ENCODE measurements at places on chromosomes 7 and 10. TPM values are rescaled to one million over a fixed set of nuclear protein-coding genes. Genes with fewer than 3 reads are reported as not detected.

DNA sequence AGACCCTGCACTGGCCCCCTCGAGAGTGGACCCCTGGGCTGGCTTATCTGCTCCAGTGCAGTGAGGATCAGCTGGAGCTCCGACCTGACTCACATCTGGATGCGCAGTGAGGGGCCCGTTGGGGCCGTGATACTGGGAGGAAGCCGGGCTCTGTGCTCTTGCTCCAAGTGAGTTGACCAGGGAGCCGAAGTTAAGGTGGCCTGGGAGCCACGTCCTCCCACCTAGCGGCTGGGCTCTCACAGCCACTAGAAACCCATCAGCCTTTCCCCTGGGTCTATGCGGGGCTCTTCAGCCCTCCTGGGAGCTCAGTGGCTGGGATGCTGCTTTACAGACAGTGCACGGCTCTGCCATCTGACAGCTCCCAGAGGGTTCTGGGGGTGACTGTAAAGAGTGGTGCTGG, 9.1 kb downstream of the ALKBH4 start:
- DNase-seq = no peak

DNA sequence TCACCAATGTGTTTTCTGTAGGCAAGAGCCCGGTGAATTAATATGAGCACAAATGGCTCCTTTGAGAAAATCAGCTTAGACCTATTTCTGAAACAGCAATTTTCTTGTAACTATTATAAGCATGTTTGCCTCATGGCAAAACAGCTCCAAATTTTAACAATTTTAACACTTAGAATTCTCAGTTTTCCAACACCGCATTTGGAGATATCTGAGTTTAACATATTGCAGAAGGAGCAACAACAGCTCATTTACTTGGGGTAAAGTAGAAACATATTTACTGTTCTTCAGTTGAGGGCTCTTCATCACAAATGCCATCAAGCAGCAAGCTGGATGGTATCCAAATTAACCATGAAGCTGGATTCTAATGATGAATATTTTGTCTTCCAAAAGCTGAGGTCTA, 134.0 kb upstream of the SLC26A5 start:
- no peak for DNase-seq

DNA sequence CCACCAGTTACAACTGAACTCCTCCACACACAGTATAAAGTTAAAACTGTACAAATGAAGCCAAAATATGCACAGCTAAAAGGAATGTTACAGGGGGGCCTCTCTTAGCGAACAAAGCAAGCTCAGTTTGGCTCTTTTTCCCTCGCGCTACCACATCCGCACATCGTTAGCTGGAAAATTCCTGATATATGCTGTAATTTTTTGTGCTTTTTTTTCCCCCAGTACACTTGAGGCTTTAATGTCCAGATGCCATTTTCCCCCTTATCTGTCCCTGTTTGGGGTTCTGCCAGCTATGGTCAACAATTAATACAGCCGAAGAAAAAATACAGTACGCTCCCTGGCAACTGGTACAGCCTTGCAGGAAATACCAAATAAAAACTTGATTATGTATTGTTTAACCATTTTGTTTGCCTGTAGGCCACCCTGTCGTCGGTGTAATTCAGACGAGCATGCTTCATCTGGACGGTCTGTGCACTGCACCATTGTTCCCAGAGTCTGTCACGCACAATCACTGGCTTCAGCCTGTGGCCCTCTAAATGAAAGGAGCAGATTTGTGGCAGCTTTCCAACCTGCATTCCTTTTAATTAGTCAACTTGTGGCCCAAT, 108.1 kb upstream of the FAM133B start:
- DNase-seq = peak; percentile 94

GRCh38 chr10:68553138-68553537, 7.0 kb upstream of the TET1 start:
- DNase-seq = no peak

DNA sequence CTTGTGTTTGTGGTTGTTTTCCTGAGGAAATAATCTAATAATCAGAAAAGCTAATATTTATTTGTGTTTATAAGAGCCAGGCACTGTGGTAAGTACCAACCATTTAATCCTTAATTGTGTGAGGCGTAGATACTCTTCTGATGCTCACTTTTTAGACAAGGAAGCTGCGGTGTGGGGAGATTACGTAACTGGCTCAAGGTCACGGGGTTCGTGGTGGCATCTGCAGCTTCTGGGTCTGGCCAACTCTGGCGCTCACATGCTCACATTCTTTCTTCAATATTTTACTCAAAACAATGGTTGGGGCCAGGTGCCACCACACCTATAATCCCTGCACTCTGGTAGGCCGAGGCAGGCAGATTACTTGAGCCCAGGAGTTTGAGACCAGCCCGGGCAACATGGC, 77.6 kb downstream of the RALA start:
- DNase-seq = no peak

ZNF365 gene
- 6.2 TPM for total RNA-seq

PON1 gene
- not detected for total RNA-seq

ABCB4 gene
- not detected for total RNA-seq

BICC1 gene
- total RNA-seq = 20.7 TPM

- DNase-seq = no peak
Measured at GRCh38 chr7:26735976-26736600, 128.3 kb downstream of the SKAP2 start.

GRCh38 chr7:16693601-16694318, 47.8 kb downstream of the BZW2 start:
- DNase-seq = no peak

CPA4 gene
- total RNA-seq = 90.5 TPM

- DNase-seq = no peak
Measured at GRCh38 chr10:86450806-86451603, 70.6 kb downstream of the WAPL start.

DNA sequence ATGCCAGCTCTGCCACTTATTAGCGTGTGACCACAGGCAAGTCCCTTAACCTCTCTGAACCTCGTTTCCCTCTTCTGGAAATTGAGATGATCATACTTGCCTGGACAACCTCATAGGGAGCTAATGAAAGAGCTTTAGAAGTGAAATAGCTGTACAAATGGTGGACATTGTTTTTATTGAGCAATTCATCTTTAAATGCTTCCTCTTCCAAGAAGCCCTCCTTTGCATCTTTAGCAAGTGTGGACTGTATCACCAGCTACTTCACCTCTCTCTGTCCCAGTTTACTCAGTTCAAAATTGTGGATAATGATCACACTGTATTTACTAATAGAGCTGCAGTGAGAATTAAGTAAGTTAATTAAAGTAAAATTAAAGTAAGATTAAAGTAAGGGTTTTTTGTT, 61.7 kb downstream of the CDH23 start:
- DNase-seq = no peak

ZNF518A gene
- 10.0 TPM for total RNA-seq

SORCS3 gene
- total RNA-seq = not detected

GNAT3 gene
- total RNA-seq = not detected

DHTKD1 gene
- total RNA-seq = 8.8 TPM

GRCh38 chr10:61942604-61943461, 41.3 kb downstream of the ARID5B start:
- DNase-seq = peak; percentile 43

DNA sequence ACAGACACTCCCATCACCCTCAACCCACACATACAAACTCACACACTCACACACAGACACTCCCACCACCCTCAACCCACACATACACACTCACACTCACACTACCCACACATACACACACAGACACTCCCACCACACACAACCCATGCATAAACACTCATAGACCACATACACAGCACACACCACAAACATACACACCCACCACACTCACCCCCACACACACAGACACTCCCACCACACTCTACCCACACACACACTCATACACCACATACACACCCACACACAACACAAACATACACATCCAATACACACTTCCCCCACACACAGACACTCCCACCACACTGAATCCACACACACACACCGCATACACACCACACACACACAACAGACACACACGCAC, 521.2 kb downstream of the TCERG1L start:
- DNase-seq = no peak

DNA sequence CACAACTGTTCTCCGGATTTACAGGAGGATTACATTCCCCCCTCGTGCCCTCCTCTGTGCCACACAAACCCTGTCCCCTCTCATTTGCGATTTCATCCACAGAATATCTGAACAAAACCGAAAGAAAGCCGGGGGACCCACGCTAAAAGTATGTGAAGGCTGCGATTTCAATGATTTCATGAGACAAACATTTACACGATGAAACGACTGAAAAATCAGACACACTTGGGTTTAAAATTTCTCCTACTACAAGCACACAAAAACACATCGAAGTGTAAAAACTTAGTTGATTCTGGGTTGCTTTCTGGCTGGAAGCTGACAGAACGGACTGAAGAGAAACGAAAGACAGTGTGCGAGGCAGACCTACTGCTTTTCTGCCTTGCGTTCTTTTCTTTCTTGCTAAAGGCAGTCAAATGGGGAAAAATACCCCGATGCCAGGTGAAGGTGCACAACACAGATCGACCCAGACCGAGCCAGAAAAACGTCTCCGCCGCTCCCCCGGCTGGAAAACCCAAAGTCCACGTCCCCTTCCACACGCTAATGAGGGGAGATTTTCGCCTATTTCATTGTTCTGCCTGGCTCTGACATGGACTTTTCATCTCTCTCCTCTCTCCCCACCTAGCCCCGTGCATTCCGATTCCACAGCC, 1.2 kb downstream of the HIPK2 start:
- peak; percentile 46 for DNase-seq

GRCh38 chr7:2812831-2813230, 31.3 kb downstream of the GNA12 start:
- no peak for DNase-seq

Measured in LHCN-M2 (cell line).